Activated naive CD4-positive, alpha-beta T cell treated with Interleukin-2 at 50 U/mL for 16 hours (primary cell): ENCODE measurements at places on chromosomes 6 and 20.

DNA sequence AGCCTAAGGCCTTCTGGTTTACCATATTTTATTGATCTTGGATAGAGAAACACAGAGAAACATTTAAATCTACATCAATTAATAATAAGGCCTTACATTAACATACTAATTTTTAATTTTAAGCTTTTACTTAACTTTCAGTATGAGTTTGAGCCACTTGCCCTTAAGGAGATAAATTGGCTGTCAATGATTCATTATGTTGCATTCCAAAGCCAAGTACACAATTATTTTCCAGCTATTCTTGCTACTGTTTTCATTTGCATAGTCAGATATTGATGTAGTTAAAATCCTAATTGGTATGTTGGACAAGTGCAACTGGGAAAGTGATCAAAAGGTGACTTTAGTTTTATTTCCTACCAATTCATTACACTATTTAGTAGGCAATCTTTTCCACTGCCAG, 58.2 kb downstream of the MOCS1 start:
- no peak for DNase-seq

GRCh38 chr6:36650848-36651478, 27.6 kb upstream of the CDKN1A start:
- DNase-seq: no peak

DNA sequence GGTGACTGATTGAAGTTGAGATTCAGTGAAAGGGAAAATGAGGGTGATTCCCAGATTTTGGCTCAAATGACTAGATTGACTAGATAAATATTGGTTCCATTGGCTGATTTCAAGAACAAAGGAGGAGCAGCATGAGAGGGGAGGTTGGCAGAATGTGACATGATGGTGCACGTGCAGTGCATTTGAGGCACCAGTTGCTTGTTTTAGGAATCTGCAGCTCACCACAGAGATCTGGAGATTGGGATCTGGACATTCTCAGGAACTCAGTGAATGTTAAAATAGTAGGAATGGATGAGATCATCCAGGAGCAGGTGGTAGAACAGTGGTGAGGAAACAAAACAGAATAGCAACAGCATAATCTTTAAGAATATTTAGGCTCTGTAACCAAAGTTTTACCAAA, 496.3 kb downstream of the DHX35 start:
- no peak for DNase-seq

DNA sequence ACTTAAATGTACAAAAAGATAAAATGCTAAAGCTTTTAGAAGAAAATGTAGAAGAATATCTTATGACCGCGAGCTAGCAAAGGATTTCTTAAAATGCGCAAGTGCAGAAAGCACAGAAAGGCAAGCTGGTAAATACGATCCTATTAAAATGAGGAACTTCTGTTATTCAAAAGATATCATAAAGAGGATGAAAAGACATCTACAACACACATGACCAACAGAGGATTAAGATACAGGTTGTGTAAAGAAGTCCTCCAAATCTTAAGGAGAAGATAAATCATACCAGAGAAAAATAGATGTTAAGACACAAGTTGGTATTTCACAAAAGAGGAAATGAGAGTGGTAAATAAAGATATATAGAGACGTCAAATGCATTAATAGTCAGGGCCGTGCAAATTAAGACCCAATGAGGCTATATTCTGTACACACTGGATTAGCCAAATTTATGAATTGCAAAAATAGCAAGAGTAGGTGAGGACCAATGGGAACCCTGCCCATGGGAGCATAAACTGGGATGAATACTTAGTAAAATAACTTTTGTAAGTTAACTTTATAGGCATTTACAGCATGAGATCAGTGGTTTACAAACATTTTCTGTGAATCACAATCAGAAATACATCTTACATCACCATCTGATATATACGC, 23.0 kb downstream of the APCDD1L start:
- no peak for DNase-seq

DNA sequence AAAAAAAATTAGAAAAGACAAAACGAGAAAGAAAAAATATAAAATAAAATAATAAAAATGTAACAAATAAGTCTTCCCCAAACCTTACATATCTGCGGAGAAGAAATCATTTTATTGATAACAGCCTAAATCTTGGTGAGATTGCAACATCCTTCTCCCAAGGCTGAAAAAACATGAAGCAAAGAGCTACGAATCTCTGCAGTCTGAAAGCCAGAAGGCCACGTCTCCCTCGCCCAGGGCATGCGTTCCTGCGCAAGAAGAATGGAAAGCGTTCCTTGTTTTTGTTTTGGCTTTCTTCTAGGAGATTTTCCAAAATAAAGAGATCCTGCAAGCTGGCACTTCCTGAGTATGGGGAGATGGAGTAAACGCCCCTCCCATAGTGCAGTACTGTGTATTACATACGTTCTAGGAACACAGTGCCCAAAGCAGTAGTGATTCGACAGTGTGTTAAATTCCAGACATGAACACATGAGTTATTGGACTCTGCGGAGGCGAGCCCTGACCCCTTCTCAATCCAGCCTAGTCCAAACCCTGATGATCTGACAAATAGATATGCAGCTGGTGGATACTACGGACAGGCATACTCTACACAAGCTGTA, 126.7 kb upstream of the RREB1 start:
- no peak for DNase-seq

GRCh38 chr6:166027761-166028160, 139.9 kb downstream of the TBXT start:
- no peak for DNase-seq

- DNase-seq: no peak
Observed at GRCh38 chr6:128696691-128697689, 176.6 kb upstream of the PTPRK start.
